ENCODE measurements at places on chromosomes 2 and 18. TPM values are rescaled to one million over a fixed set of nuclear protein-coding genes. Genes with fewer than 3 reads are reported as not detected.
A peak's percentile ranks its signal among the peaks of the same experiment; 100 is the strongest.

The TMEM178A gene
- total RNA-seq = 0.48 TPM

The CHRNA1 gene
- not detected for total RNA-seq

The RNPEPL1 gene
- 55.2 TPM for total RNA-seq

DNA sequence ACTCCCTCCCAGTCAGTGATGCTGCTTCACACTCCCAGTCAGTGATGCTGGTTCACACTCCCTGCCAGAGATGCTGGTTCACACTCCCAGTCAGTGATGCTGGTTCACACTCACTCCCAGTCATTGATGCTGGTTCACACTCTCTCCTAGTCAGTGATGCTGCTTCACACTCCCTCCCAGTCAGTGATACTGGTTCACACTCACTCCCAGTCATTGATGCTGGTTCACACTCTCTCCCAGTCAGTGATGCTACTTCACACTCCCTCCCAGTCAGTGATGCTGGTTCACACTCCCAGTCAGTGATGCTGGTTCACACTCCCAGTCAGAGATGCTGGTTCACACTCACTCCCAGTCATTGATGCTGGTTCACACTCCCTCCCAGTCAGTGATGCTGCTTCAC is 34.3 kb upstream of the KCNG2 start:
- peaks cover 7% of the 10 kb centered on the region for H3K36me3 ChIP-seq
- peaks cover 11% of the 10 kb centered on the region for H3K27me3 ChIP-seq
- H3K27ac ChIP-seq = no peak overlapping the region
- H3K4me3 ChIP-seq = no peak overlapping the region
- DNase-seq = no peak
- H3K4me1 ChIP-seq = no peaks in the 10 kb centered on the region

DNA sequence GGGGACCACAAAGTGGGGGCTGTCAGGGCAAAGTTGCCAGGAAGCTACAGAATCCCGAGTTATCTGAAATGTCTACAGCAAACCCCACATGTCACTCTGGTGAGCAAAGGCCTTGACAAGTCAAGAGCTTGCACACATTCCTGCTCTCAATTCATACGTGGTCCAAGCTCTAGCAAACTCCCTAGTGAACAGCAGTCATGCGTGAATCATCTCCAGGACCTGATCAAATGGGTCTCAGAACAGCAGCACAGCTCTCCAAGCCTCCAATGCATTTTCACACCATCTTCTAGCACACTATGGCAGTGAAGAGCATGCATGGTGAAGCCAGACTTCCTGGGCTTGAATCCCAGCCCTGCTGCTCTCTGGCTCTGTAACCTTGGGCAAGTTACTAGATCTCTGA is 68.5 kb downstream of the MYO5B start:
- no peak overlapping the region for H3K4me3 ChIP-seq

DNA sequence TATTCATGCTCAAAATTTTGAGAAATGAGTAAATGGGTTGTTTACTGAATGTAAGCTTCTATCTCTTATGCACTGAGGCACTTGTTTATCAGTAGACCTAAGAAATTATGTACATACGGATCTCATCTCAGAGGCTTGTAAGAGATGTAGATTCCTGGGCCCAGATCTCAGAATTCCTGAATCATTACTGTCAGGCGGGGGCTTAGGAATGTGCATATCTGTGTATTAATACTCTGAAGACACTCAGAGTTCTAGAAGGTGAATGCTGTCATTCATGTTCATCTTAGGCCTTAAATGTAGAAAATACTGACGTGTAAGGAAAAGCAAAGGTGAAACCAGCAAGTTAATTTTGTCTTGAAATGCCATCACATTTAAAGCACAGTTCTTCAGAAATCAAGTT is 169.6 kb downstream of the FMNL2 start:
- H3K27me3 ChIP-seq = peaks cover 10% of the 10 kb centered on the region
- DNase-seq = no peak
- H3K36me3 ChIP-seq = no peaks in the 10 kb centered on the region
- no peak overlapping the region for H3K27ac ChIP-seq
- peaks cover 2% of the 10 kb centered on the region for H3K4me1 ChIP-seq
- H3K4me3 ChIP-seq = no peak overlapping the region

DNA sequence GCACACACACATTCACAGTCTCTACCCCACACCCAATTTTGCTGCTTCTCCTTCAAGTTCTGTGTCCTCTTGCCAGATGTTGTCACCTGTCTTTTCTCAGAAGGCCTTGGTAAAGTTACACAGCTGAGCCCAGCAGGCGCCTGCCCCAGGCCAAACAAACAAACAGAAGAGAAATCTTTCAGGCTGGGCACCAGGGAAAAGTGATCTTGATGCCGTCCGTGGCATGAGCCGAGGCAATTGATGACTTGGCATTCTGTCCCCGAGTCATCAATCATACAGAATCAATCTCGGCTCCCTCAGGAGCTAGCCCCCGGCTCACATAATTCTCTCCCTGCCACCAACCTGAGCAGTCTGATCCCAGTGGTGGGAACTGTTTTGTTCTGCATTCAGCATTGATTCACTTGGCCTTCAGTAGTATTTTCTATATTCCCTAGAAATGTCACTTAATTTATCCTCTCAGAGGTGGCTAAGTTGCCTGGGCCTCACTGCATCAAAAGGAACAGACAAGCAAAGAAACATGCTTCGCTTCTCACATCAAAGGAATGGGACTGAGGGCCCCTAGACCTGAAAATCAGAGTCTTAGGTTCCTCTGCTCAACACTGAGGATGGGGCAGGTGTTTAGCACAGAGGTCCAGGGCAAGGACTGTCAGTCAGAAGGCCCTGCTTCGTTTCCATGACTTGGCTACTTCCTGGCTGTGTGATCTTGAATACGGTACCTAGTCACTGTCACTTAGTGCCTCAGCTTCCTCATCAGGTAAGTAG is 278.8 kb upstream of the CELF4 start:
- no peaks in the 10 kb centered on the region for H3K36me3 ChIP-seq
- no peak overlapping the region for H3K27ac ChIP-seq
- H3K4me1 ChIP-seq = no peaks in the 10 kb centered on the region
- no peak overlapping the region for H3K4me3 ChIP-seq

DNA sequence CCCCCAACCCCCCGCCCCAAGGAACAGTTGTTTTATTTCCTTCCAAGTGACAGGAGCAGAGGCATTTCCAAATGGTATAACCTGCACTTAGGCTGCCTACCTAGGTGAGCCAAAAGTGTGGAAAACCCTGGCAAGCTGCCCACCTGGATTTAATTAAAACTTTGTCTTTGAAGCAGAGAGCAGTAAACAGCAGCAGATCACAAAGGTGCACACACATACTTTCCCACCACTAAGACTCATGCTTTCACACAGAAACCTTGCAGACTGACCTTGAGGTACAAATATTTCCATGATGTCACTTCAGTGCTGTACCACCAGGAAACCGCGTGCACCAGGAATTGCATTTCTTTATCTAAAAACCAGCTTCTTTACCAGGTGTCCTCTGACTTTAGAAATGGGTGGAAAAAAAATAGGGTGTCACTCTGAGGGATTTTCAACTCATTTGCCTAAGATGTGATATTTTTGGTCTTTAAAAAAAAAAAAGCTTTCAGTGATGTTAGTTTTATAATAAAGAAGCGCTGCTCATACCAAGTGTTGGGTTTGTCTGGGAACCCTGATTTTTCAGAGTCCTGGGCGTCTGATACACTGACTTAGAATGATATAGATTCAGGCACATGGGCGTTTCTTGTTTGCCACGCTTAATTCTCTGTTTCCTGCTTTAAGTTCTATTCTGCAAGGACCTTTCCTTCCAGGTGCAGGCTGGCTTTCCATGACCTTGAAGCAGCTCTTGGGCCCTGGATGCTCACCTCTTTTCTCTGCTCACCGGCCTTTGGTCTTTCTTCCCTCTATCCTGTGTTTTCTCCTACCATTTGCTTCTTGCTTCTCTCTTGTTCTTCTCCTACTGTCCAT is 70.7 kb upstream of the BCL2L11 start:
- DNase-seq = peak; percentile 46
- peaks cover 65% of the 10 kb centered on the region for H3K27me3 ChIP-seq
- H3K4me1 ChIP-seq = peaks cover 38% of the 10 kb centered on the region
- no peak overlapping the region for H3K4me3 ChIP-seq
- H3K27ac ChIP-seq = no peak overlapping the region
- H3K36me3 ChIP-seq = no peaks in the 10 kb centered on the region

Measured in activated CD4-positive, alpha-beta memory T cell treated with anti-CD3 and anti-CD28 coated beads for 36 hours (primary cell).